ENCODE measurements at places on chromosomes 4 and X. TPM values are rescaled to one million over a fixed set of nuclear protein-coding genes. Genes with fewer than 3 reads are reported as not detected.

- no peak for DNase-seq
Measured at GRCh38 chr4:165872461-165873297, at the start of gene TLL1. TLL1 (plus strand) TSS chr4:165873237; CDS start chr4:165873905, 668 bp downstream.

GRCh38 chr4:17707671-17708070 lies 73.8 kb downstream of the FAM184B start:
- no peak for DNase-seq

- no peak for DNase-seq
Measured at GRCh38 chr4:122674371-122674770, 53.5 kb upstream of the IL21 start.

DNA sequence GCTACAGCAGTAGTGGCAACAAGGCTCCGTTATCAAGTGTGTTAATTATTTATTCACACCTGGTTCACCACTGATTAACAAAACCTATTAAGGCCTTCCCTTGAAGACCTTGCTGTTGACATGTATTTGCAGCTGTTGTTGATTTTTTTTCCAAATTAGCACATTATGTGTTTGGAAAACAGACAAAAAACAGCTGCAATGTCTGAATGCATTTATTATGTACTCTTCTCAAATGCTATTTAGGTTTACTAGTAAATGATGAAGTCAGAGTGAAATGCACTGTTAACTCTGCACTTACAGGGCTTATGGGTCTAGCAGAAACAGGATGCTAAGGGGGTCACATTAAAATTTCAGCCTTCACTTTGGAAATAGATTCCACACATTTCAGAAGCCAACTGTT lies 99.5 kb upstream of the PCDH7 start:
- no peak for DNase-seq

The GLRA3 gene
- not detected for total RNA-seq

The TMSB15C gene
- 1.5 TPM for total RNA-seq

DNA sequence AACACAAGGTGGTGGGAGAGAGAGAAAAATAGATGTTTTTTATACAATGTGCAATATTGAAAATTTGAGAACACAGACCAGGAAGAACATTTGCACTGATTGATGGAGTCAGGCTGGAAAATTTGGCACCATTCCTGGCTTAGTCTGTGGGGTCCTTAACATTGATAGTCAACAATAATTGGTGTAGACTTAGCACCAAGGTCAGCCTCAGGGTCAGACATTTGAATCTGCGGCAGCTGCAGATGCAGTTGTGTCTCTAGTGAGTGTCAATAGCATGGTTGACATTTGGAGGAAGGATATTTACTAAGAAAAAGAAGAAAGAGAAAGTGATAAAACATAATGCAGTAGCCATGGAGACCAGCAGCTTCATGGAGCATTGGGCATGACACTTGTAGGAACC lies 31.5 kb upstream of the GLRA3 start:
- no peak for DNase-seq

The ZAR1 gene
- not detected for total RNA-seq

DNA sequence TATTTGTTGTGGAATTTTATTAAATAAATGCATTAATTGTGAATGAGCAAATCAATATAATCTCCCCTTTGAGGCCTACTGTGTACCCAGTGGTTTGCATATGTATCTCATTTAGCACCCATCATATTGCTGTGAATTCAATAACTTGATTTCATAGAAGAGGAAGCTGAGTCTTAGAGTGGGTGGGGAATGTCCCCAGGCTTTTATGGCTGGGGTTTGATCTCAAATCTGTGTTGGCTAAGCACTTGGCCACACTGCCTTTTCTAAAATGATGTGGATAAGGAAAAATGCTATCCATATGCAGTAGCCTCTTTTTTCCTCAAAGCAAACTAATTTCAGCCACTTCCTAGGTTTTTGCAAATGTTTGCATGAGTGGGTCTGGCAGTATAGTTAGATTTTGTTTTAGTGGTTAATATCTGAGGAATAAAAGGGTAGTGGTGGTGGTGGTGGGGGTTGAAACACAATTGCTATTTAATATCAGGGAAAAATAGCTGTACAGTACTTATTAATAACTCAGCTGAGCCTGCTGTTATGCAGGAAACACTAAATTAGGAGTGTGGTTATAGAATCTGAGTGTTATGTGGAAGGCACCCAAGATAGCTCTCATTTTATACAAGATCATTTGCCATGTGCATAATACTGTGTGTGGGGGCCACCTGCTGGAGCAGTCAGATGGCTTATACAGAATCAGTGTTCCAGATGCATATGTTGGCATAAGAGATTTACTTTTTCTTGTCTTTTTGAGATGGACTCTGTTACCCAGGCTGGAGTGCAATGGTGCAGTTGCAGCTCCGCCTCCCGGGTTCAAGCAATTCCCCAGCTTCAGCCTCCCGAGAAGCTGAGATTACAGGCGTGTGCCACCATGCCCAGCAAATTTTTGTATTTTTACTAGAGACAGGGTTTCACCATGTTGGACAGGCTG lies 108.0 kb downstream of the TMEM131L start:
- DNase-seq: peak; percentile 58

The CENPVL3 gene
- total RNA-seq: 0.56 TPM

- DNase-seq: no peak
Measured at GRCh38 chrX:4550018-4550417, 836.6 kb upstream of the PRKX start.

The HAND2 gene
- total RNA-seq: not detected

The PLAC1 gene
- total RNA-seq: 0.35 TPM

The CSTF2 gene
- 79.5 TPM for total RNA-seq

DNA sequence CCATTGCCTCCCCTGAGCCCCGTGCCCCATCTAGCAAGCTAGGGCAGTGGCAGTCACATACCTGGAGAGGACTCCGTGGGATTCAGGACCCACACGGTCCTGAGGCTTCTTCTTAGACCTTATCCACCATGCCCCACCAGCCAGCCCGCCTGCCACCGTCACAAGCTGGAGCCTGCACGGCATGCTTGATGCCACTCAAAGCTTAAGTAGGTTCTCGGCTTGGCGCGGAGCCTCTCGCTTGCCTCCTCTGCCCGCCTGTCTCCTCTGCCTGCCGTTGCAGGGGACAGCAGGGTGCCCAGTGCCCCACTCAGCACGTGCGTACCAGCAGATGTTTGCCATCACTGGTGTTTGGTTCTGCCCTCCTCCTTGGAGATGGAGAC lies 14.1 kb downstream of the PSAPL1 start:
- no peak for DNase-seq

The IL3RA gene
- 0.76 TPM for total RNA-seq

The SPANXC gene
- not detected for total RNA-seq

GRCh38 chrX:54177306-54177705 lies 5.7 kb downstream of the FAM120C start:
- no peak for DNase-seq

- DNase-seq: no peak
Measured at GRCh38 chrX:152902502-152902820, 4.6 kb downstream of the ZNF185 start.

GRCh38 chr4:66688674-66689073 lies 856.6 kb downstream of the CENPC start:
- DNase-seq: no peak

DNA sequence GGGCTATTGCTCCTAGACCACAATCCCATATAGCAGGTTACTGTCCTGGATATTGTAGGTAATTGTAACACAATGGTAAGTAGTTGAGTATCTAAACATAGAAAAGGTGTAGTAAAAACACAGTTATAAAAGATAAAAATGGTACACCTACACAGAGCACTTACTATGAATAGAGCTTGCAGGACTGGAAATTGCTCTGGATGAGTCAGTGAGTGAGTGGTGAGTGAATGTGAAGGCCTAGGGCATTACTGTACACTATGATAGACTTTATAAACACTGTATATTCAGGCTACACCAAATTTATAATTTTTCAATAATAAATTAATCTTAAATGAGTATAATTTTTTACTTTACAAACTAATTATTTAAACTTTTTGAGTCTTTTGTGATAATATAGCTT lies 425.7 kb downstream of the PABPC4L start:
- no peak for DNase-seq

GRCh38 chr4:7121866-7122653 lies 54.2 kb upstream of the GRPEL1 start:
- no peak for DNase-seq

DNA sequence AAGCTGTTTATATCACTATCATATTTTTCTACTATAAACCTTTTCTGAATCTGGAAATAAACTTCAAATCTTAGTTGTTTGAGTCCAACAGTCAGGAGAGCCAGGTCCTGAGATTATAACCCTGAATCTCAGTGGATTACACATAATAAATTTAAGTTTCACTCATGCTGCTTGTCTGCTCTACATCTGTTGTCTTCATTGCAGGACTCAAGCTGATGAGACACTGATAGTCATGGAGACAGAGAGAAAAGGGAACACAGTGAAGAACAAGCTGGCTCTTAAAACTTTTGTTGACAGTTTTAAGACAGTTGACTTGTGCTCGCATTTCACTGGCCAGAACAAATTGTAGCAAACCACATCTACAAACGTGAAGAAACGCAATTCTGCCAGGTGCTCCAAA lies 327.0 kb upstream of the CTSO start:
- no peak for DNase-seq

GRCh38 chr4:87423317-87424098 lies 1.1 kb downstream of the NUDT9 start:
- DNase-seq: no peak

DNA sequence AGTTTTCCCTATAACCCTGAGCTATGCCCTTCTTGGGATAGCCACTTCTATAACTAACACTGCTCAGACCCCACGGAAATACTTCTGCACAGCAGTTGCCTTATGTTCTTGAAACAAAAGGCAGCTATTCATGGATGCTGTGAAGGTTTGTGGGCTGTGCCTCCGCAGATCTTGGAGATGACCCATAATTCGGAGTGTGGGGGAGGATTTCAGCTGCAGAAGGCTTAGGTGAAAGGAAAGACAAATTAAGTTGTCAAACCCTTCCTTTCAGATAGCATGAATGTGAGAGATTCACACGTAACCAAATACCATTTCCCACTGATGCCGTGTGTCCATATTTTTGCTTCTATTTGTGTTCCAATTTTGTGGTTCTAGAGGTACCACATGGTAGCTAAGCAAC lies 38.1 kb upstream of the NYX start:
- no peak for DNase-seq

The MTMR8 gene
- 1.8 TPM for total RNA-seq

- DNase-seq: no peak
Measured at GRCh38 chrX:17021851-17022604, 75.6 kb downstream of the REPS2 start.

The USP51 gene
- total RNA-seq: 1.2 TPM

- DNase-seq: no peak
Measured at GRCh38 chrX:72045552-72046277, 86.0 kb downstream of the RTL5 start.

DNA sequence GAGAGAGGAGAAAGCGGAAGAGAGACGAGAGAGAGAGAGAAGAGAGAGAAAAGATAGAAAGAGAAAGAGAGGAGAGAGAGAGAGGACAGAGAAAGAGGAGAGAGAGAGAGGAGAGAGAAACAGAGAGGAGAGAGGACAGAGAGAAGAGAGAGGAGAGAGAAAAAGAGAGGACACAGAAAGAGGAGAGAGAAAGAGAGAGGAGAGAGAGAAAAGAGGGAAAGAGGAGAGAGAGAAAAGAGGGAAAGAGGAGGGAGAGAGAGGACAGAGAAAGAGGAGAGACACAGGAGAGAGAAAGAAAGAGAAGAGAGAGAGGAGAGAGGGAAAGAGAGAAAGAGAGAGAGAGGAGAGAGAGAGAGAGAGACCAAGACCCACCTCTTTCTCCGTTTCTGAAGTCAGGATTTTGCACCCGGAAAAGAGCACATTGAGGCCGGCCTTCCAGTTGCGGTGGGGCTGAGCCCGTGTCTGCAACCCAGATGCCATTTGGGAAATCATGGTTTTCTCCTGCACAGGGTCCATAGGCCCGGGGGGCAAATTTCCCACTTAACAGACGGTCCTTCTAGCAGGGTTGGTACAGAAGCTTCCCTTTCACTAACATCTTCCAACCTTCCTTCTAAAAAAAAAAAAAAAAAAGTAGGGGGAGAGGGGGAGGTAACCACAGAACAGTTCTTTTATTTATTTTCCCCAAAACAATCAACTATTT lies 60.9 kb downstream of the CRLF2 start:
- DNase-seq: no peak

The PRSS12 gene
- total RNA-seq: not detected

- no peak for DNase-seq
Measured at GRCh38 chrX:3141031-3141430, 99.8 kb downstream of the ARSF start.

The CT47A7 gene
- total RNA-seq: not detected

The SH2D1A gene
- total RNA-seq: 44.7 TPM

GRCh38 chr4:96016634-96017299 lies 176.9 kb downstream of the PDHA2 start:
- DNase-seq: no peak

DNA sequence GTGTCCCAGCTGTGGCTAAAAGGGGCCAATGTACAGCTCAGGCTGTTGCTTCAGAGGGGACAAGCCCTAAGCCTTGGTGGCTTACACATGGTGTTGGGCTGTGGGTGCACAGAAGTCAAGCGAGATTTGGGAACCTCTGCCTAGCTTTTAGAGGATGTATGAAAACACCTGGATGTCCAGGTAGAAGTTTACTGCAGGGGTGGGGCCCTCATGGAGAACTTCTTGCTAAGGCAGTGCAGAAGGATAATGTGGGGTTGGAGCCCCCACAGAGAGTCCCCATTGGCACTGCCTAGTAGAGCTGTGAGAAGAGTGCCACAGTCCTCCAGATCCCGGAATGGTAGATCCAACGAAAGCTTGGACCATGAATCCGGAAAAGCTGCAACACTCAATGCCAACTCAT lies 40.5 kb downstream of the UBA6 start:
- no peak for DNase-seq

DNA sequence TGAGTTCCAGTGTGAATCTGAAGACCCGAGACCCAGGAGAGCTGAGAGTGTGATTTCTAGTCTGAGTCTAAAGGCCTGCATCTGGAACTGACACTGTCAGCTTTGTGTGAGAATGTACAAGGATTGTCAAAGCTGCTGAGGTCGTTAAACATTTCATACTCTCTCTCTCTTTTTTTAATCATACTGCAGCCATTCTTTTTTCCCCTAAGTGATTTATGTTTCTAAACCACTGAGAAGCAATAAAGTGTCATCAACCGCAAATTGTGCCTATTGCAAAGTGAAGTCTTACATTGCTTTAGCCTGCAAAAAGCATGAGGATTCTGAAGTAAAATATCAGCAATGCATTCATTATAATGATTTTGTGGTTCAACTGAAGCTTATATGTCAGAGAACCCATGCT lies 106.0 kb downstream of the ASMT start:
- no peak for DNase-seq

- DNase-seq: no peak
Measured at GRCh38 chrX:73765776-73766430, 202.9 kb downstream of the CHIC1 start.

The NALF2 gene
- total RNA-seq: 0.69 TPM

GRCh38 chr4:139227729-139228404 lies 50.8 kb upstream of the ELF2 start:
- no peak for DNase-seq

Measured in activated T-cell treated with anti-CD3 and anti-CD28 coated beads, Interleukin-2, amount 50 U/mL, for 4 hours (primary cell).